Keratinocyte (primary cell): ENCODE measurements at places on chromosomes 3 and 15.

DNA sequence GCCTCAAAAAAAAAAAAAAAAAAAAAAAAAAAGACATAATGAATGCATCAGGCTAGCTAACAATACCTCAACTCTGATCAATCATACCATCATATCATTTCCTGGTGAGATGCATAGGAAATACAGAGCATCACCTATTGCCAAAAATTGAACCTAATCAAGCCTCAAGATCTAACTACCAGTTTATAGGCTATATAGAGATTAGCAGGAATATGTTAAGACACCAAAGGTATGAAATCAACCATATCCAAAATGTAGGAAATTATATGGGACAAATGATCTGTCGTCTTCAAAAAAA lies 387 bp upstream of the VPS33B start:
- DNase-seq: no peak

- DNase-seq: no peak
These were observed 648.1 kb downstream of the NTRK3 start for GRCh38 chr15:87608238-87609028.

DNA sequence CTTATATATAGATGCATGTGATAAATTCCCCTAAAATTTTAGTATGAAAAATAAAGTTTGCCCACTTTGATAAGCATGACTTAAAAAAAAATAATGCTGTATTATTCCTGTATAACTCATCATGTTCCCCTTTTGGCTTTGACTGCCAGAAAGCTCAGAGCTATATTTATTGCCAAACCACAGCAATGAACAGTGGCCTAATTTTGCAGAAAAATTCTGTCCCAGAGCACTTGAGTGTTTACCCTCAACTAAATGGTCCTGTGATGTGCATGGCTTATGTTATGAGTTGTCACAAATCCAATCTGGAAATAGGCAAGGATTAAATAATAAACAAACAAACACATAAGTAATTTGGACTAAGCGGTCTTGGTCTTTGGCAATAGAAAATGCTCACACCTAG lies 276.7 kb downstream of the SLC9A9 start:
- no peak for DNase-seq

DNA sequence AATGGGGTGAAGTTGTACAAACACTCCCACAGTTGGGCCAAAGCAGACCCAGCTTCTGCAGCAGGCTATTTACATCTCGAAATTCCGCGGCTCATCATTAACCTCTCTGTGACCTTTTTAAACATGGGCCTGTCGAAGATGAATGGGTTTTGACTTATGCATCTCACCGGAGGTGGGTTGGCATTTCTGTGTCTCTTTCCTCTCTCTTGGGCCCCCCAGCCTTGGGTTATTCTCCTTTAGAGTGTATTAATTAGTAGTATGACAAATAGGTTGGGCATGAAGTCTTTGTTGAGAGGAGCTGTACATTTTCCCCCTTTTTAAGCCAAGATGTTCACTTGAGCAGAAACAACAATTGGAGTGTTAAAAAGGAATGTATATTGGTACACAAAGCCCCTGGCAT lies 9.8 kb downstream of the SMAD6 start:
- DNase-seq: no peak

DNA sequence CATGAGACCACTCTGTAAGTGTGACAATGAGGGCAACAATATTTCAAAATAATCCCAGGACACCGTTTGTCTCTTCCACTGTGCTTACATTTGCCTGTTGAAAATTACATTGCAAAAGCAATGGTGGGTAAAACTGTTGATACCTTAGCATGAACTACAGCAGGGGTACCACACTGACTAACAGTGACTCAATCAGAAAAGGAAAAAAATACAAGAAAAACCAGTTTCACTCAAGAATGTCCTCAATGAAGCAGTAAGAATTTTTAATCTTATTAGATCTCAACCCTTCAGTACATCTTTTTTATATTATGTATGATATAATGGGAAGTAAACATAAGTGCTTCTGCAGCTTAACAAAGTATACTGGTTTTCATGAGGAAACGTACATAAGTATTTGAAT lies 1.6 kb upstream of the CCDC54 start:
- no peak for DNase-seq

- no peak for DNase-seq
These were observed 800.6 kb upstream of the CFAP20DC start for GRCh38 chr3:59850417-59850816.

GRCh38 chr3:107880702-107881101 lies 210.1 kb downstream of the CD47 start:
- DNase-seq: no peak

GRCh38 chr3:106930086-106930485 lies 447.2 kb upstream of the CCDC54 start:
- DNase-seq: no peak

DNA sequence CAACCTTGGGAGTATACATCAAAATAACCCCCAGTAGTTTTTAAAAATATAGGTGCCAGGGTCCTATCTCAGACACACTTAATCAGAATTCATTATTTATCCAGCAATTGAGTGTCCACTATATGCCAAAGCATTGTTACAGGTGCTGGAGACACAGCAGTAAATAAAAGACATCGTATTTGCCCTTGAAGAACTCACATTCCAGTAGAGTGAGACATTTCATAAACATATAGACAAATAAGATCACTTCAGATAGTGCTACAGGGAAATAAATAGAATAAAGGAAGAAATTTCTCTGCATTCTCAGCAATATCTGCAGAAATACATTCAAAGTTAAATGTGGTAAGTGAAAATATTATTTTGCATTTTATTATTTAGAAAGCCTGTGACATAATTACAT lies 34.1 kb upstream of the ANKRD28 start:
- no peak for DNase-seq

GRCh38 chr15:41848631-41849030 lies 10.0 kb downstream of the PLA2G4B start:
- no peak for DNase-seq

- no peak for DNase-seq
These were observed 106.3 kb downstream of the ZBTB20 start for GRCh38 chr3:115040673-115041286.

DNA sequence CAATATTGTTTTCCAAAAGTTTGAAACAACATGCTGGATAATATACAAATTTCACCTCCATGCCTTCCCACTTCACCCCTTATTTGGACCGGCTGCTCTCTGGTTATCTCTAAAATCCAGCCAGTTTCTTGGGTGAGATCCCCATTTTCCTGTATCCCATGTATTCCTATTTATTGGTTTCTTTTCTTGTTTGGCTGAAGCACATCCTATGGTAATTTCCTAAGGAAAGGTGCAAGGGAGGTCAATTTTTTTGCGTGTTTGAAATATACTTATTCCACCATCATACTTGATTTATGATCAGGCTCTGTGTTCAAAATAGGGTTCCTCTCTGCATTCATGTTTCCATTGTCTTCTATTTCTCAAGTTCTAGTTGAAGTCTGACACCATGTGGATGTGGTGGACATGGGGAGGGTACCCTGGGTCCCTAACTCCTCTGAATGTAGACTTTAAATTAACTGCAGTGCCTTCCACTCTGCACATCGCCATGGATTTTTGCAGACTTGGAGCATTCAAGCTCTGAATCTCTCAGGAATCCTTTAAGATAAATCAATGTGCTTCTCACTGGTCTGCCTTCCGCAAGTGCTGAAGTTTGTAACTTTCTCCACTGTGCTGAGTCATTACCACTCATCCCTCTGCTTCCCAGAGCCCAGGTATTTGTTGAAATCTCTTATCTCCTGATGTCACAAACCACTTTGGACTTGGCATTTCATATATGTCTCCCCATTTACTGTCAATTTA lies 52.1 kb upstream of the TLE3 start:
- no peak for DNase-seq

DNA sequence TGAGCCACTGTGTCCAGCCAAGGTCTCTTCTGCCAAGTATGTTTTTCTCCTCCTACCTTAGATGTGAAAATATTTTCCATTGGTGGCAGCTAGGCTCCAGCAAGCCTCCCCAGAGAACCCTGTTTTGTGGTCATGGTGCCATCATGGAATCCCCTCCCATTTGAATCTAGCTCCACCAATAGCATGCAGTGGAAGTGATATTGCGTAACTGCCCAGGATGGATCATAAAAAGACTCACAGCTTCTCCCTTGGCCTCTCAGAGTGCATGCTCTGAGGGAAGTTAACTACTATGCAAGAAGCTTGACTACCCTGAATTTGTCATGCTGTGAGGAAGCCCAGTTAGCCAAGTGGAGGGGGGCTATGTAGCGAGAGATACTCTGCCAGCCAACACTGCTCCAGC lies 27.5 kb downstream of the CRYGS start:
- no peak for DNase-seq

DNA sequence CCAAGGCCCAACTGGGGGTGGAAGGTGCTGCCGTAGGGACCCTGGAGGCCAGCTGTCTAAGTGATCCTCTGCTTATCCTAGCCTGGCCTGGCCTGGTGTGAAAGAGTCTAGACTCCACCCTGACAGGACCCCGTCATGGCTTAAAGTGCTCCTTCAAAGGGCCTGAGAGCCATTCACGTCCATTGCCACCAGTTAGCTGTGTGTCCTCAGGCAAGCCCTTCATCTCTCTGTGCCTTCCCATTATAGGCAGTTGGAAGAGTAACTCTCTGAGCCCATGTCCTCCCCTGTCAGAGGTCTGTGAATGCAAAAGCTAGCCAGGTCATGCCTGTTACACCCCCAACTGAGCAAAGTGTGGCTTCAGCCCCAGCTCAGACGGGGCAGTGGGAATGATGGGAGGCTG lies 9.1 kb upstream of the DNAH1 start:
- DNase-seq: no peak

DNA sequence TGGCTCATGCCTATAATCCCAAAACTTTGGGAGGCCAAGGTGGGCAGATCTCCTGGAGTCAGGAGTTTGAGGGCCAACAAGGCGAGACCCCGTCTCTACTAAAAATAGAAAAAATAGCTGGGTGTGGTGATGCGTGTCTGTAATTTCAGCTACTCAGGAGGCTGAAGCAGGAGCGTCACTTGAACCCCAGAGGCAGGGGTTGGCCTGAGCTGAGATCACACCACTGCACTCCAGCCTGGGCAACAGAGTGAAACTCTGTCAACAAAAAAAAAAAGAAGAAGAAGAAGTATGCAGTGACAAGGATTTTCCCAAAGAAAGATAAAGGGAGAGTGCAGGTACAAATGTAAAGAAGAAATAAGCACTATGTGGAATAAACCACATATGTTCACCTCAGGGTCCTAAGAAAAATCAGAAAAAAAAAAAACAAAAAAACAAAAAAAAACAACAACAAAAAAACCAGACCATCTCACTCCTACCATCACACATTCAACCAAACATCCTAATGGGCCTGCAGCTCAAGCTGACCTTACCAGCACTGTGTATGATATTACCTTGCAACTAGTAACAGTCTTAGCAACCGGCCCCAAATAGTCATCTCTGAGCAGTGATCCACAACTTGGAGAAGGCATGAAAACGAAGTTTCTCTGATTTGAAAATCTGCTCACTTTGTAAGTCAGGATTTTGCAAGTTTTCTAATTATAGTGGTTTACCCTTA lies 296.7 kb upstream of the PROK2 start:
- no peak for DNase-seq

- no peak for DNase-seq
These were observed 580.3 kb downstream of the MECOM start for GRCh38 chr3:169083163-169083562.

- no peak for DNase-seq
These were observed 74.2 kb upstream of the ABHD17C start for GRCh38 chr15:80620931-80621330.

GRCh38 chr15:74251131-74251811 lies 15.1 kb downstream of the CCDC33 start:
- no peak for DNase-seq

- DNase-seq: no peak
These were observed 26.8 kb downstream of the EID1 start for GRCh38 chr15:48904758-48905157.

DNA sequence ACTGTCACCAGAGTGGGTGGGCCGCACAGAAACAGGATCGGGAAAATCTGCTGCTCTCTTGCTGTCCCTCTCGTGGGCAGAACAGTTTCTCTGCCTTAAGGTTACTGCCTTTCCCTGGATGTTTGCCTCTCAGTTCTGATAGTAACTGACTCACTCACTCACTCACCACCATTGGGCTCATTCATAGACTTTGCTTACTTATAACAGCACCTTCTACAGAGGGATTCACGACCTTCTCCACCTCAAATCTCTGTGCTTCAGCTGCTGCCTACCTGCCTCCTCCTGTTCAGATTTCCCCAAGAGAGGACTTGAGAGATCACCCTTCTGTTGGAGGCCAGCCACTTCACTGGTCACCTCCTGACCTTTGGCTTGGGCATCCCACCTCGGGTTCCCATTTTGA lies 147.7 kb upstream of the ICE2 start:
- no peak for DNase-seq

DNA sequence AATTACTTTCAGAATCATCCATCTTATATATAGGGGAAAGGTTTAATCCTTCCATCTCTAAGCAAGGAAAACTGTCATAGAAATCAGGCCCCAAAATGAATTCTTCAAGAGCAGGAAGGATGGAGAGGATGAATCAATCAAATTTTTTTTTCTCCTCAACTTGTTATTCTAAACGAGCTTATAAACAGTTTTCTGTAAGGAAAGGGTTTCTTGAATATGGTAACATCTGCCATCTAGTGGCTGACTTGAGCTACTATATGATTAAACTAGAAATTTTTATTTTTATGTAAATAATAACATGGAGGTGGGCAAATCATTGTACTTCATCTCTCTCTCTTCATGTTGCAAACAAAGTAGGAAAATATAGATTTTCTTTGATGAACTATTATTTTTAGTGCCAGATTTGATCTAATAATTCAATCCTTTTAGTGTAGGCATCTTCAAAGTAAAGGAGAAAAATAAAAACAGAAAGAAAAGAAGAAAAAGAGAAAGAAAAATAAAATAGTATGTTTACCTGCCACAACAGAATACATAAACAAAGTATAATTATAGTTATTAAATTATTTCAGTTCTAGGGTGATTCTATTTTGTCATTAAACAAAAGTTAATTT lies 146.6 kb downstream of the SERPINI1 start:
- DNase-seq: no peak

GRCh38 chr3:24945563-24945962 lies 450.9 kb upstream of the THRB start:
- no peak for DNase-seq

GRCh38 chr3:190183121-190183520 lies 62.4 kb upstream of the P3H2 start:
- no peak for DNase-seq

- no peak for DNase-seq
These were observed 267.0 kb downstream of the PLCL2 start for GRCh38 chr3:17151598-17152373.
